ENCODE measurements at places on chromosomes 2 and 18.

DNA sequence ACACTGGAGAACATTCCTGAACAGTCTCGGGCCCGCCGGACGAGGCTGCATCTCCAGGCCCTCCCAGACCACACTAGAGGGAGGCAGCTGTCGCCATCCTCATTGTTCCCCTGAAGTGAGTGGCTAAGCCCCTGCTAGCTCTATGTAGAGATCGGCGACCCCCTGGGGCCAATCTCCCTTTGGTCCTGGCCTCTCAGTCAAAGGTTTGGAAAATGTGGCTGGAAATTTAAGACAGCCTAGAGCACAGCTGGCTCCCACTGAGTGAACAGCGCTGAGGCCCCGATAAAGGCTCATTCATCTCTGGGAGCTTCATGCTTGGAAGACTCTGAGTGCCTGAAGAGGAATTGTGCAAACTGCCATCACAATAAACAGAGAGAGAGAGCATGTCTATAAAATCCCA, 360.3 kb downstream of the CLIP4 start:
- H3K36me3 ChIP-seq, result no peaks in the 10 kb centered on the region
- no peak overlapping the region for H3K4me3 ChIP-seq
- H3K4me1 ChIP-seq, result no peaks in the 10 kb centered on the region
- no peak overlapping the region for H3K27ac ChIP-seq
- DNase-seq, result no peak

DNA sequence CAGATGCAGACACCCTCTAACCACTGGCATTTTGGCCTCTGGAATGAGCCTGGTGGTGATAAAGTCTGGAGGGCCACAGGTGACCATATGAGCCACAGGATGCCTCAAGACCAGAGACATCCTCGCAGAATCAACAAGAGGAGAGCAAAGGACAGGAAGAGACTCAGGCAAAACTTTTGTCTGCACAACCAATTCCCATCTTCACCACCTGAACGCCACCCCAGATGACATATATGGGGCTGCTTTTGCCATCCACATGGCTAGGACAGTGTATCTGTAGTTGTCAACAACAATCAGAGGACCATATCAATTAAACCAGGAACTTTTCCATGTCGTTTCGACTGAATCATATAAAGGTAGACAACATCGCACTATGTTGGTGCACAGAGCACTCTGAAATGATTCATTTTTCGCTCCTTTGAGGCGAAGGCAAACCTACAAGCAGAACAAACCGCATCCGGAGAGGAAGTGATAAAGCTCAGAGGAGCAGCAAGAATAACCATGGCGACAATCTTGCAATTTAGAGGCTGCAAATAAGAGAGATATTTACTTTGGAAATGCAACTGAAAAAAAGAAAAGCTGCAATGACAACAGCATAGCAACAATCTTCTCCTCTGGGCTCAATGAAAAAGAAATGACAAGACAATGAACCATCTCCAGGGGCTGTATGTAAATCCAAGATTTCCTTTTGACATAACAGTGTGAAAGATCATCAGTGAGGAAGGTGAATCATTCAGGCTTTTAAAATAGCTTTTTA, 204.5 kb downstream of the ARL4C start:
- H3K27ac ChIP-seq, result peak overlapping the region; percentile 100
- H3K4me3 ChIP-seq, result peak overlapping the region; percentile 76
- peak; percentile 71 for DNase-seq

DNA sequence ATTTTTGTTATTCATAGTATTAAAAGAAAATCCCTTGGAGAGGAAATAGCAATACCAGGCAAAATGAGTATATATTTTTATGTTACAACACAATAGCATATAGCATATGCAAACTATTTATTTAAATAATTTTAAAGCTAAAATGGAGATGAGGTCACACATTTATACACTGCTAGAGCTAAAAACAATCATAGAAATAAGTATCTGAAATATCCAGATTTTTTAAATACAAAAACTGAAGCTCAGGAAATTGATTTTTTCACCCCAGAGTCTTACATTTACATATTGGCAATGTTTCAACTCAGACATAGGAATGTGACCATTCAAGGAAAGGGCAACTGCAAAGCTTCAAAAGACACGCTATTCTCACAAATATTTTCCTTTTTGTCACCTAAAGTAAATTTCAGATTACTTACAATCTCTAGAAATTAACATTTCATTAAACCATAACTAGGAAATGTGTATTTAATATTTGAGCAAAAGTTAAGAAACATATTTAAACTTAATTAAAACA, 8.9 kb downstream of the TFPI start:
- no peaks in the 10 kb centered on the region for H3K36me3 ChIP-seq
- no peak overlapping the region for H3K27ac ChIP-seq
- DNase-seq, result no peak
- no peaks in the 10 kb centered on the region for H3K27me3 ChIP-seq
- H3K4me3 ChIP-seq, result no peak overlapping the region

DNA sequence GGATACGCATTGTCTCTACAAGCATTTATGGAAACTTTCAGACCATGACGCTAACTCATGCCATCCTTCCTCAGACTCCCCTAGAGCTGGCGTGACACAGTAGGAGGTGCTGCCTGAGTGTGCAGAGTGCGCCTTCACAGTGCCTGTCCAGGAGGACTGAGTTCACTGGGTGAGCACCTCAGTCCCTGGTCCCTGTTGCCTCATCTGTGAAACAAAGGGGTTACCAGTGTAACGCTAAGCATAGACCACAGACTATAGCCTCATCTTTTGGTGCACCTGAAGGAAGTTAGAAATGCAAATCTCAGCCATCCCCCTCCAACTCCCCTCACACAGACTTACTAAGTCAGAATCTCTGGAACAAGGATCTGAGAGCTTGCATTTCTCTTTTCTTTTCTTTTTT, 142.8 kb downstream of the TMEM17 start:
- no peaks in the 10 kb centered on the region for H3K27me3 ChIP-seq

DNA sequence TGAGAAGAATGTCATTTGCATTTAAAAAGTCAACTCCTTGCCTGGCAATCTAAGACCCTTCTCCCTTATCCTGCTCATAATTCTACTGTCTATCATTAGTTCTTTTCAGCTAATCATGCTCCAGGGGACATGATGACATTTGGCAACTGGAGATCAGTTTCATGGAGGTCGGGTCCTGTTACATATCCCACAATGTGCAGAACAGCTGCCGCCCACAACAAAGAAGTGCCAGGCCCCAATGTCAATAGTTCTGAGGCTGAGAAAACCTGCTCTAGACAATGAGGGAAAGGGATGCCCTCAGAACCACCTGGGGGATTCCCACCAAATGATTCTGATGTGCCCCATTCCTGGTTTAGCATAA, 53.4 kb upstream of the IL1RL1 start:
- H3K4me1 ChIP-seq, result peaks cover 33% of the 10 kb centered on the region
- no peak for DNase-seq
- no peaks in the 10 kb centered on the region for H3K36me3 ChIP-seq
- no peak overlapping the region for H3K4me3 ChIP-seq
- H3K27me3 ChIP-seq, result no peaks in the 10 kb centered on the region
- no peak overlapping the region for H3K27ac ChIP-seq
